Transverse colon (tissue), 4 donors: ENCODE measurements at places on chromosomes 5 and 9. TPM values are rescaled to one million over a fixed set of nuclear protein-coding genes. Genes with fewer than 3 reads are reported as not detected.

DNA sequence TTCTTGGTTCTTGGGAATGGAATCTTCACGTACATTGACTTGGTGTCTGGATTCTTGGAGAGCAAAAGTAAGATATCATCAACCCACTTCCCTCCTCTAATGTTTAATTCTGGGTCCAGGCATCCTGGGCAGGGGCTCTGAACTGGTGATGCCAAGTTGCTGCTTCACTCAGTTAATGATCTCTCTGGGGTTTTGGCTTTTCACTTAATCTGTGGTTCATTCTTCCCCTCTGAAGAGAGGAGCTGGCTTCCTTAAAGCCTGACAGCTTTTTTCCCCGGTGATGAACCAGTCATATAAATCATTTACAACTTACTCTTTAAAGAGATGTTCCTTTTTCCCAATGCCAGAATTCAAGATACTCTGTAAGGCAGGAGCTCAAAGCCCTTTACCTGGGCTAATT is 65.9 kb downstream of the ARHGAP26 start:
- DNase-seq = no peak

GRCh38 chr5:79225026-79225425 is 10.9 kb upstream of the JMY start:
- no peak for DNase-seq

DNA sequence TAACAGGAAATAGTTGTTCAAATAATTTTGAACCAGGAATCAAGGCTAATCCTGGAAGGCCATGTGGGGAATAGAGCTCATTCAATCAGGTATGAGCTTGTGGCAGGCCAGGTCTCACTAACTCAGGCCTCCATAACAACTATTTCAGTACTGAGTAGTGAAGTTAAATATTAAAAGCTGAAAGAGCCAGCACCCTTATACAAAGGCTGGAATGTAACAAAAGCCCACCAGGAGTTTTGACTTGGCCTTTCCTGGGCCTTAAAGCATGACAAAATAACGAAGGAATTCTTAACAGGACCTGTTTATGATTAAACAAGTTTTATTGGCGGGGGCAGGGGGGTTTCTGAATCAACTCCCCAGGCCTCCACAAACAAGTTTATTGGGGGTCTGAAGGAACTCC is 1146.7 kb downstream of the CDH9 start:
- no peak for DNase-seq

GRCh38 chr5:67405101-67405364 is 208.4 kb upstream of the CD180 start:
- no peak for DNase-seq

The WNT8A gene
- total RNA-seq = not detected

The MAMDC2 gene
- 34.8 TPM for total RNA-seq

The SH3GL2 gene
- total RNA-seq = 0.41 TPM

- DNase-seq = no peak
Measured at GRCh38 chr5:134029156-134029555, 24.4 kb upstream of the VDAC1 start.

GRCh38 chr9:88628114-88628513 is 93.1 kb downstream of the NXNL2 start:
- no peak for DNase-seq

DNA sequence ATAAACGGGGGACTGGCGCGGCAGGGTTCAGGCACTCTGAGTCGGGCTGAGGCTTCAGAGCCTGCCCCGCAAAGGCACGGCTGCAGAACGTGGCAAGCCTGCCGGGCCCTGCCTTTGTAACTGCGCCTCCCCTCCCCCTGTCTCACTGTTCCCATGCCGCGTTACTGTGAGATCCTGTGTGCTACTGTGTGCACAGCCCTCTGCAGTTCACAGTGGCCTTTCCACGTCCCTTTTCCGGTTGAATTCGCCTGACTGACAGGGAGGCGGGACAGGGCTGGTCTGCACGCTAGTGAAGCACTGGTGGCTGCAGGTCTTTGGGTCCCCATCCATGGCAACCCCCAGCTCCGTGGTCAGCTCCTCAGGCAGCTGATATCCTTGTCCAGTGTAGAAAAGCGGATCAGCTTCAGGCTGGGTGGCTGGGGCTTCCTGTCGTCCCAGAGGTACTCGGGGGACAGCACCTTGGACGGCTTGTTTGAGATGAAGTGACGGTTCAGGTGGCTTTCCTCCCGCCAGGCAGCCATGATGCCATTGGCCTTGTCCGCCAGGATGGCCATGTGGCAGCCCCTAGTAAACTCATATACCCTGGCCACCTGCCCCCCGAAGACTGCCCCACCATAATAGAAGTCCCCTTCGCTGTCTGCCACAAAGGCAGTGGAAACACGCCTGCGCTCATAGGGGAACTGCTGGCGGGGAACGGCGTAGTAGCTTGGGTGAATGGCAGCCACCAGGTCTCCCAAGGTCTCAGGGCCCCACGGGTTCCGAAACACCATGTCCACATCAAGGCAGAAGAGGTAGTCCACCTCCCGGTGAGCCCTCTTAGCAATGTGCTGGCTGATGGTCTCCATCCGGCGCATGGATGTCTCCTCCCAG is 10.3 kb downstream of the GBGT1 start:
- DNase-seq = no peak

- DNase-seq = no peak
Measured at GRCh38 chr5:43582082-43583005, 20.6 kb upstream of the NNT start.

The INSL6 gene
- total RNA-seq = not detected

DNA sequence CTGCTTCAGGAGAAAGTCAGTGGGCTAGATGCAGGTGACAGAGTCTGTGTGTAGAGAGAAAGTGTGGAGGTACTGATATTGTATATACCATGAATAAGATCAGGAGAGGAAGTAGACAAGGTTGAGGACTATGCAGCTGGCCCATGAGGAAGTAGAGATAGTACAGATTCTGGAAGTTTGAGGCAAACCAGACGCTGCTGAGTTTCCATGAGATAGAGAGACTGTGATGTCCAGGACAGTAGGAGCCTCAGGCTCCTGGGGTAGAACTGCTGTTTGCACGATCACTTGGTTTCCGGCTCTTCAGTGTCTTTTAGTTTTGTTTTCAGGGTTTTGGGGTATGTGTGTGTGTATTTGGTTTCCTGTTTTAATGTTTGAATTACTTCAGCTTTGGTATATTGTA is 13.6 kb downstream of the OTULINL start:
- no peak for DNase-seq

DNA sequence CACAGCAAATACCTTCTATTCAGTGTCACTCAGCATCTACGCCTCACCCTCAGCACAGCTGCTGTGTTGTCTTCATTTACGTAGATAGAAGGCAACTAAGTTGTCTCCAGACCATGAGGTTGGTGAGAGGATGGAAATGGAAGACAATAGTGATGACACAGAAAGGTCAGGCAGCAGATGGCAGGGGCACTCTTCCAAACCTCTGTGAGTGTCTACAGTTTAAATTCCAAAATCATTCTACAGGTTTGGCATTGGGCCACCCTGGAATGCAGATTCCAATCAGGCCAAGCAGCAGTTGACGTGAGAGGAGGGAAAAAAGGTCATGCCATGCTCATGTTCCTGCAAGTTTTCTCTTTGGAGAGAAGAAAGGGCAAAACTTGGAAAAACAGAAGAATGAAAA is 68.7 kb upstream of the ADAMTSL1 start:
- DNase-seq = no peak

GRCh38 chr5:31054453-31054852 is 139.0 kb upstream of the CDH6 start:
- DNase-seq = no peak

- peak; percentile 39 for DNase-seq
Measured at GRCh38 chr9:75086541-75087288, 1.2 kb downstream of the NMRK1 start.

DNA sequence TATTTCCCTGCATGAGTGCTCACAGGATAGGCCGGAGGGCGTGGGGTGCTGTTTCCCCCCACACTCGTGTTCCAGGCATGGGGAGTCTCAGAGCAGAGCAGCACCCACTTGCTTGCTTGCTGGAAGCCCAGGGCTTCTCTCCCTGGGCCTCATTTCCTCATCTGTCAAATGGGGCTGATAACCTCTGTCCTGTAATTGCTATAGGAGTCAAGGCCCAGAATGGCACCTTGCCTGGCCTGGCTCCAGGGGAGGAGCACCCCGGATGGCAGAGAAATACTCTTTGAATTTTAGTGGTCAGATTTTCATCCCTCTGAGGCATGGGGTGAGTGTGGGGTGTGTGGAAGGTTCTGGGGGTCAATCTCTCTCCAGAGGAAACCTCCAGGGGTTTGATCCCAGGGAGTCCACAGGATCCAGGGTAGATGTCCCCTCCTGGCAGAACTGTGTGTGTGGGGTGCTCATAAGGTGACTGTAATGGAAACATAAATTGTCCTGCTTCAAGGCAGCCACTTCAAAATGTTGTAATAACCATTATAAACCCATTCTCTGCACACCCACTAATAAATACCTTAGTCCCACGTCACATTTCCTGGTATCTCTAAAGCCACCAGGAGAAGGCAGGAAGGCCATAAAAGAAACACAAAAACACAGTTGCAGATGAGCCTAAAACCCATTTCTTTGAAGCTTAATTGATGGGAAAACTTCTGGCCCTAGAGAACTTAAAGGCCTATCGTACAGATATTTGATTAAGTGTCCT is 272.2 kb downstream of the FSTL4 start:
- no peak for DNase-seq

The DOCK2 gene
- 18.3 TPM for total RNA-seq

The NEURL1B gene
- total RNA-seq = 74.6 TPM

DNA sequence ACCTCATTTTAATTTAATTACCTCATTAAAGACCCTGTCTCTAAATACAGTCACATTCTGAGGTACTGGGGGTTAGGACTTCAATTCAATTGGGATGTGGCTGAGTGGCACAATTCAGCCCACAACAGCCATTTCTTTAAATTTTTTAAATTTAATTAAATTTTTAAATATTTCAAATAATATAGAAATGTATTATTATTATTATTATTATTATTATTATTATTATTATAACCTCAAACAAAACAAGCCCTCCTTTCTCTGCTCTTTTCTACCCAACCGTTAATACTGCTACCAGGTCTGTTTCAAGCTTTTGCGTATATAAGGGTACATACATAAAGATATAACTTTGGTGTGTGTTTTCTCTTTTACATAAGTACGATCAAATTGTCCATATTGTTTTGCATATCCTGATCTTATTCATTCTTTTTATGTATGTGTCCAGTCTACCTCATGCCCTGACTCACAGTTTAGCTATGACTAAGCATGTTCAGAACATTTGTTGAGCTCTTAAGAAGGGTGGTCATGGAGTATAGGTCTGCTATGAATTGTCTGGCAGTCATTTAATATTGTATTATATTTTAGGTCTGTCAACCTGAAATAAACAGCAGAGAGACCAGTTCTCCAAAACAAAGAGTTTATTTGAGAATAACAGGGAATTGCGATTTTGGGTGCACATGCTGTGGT is 16.1 kb upstream of the RAB14 start:
- no peak for DNase-seq

DNA sequence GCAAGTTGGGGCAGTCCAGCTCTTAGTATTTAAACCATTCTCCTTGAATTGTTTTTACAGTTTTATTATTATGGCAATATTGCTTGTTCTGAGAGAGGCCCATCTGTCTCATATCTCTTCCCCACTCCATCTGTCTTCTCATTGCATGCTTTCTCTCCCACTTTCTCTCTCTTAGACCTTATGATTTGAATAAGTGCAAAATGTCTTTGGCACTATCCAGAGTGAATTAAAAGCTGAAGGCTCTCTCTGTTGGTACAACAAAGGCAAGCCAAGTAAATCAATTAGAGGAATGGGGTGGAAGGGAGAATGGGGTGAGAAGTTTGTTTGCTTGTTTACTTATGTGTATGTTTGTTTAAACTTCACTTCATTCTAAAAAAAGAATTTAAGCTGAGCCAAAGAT is 195.3 kb upstream of the RFX3 start:
- no peak for DNase-seq

The TTC39B gene
- total RNA-seq = 23.3 TPM

DNA sequence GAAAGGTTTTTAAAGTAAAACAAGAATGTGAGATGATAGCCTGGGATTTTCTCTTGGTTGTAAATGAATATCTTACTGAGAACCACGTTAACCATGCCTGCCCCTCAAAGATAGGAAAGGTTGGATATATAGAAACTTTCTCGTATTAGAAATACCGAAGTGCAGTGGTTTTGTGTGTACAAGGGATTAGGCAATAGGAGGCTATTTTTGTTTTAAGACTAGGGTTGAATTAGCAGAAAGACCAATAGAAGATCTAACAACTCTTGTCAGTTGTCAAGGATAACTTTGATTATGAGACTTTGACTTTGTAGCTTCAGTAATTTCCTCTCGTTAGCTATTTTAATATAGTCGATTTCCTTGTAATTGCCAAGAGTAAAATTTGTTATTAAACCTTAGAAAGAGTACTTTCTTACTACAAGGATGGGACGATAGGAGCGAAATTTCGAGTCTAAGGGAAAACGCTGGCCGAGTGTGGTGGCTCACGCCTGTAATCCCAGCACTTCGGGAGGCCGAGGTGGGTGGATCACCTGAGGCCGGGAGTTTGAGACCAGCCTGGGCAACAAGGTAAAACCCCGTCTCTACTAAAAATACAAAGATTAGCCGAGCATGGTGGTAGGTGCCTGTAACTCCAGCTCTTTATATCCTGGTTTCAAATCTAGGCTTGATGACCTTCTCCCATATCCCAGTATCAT is 838 bp downstream of the POLK start:
- DNase-seq = no peak

GRCh38 chr9:81224166-81225081 is 464.9 kb downstream of the TLE1 start:
- no peak for DNase-seq

The DRD1 gene
- total RNA-seq = 0.16 TPM

GRCh38 chr5:151202381-151203139 is 21.3 kb downstream of the CCDC69 start:
- DNase-seq = no peak

The ZNF622 gene
- 48.1 TPM for total RNA-seq

The F12 gene
- 20.1 TPM for total RNA-seq

The DEPDC1B gene
- total RNA-seq = not detected
